Effector memory CD8-positive, alpha-beta T cell (primary cell): ENCODE measurements at places on chromosomes 1 and 21.

GRCh38 chr1:39657923-39658485 lies 13.9 kb downstream of the NT5C1A start:
- peak; percentile 44 for DNase-seq

- no peak for DNase-seq
Measured at GRCh38 chr1:226725897-226726267, 13.2 kb downstream of the ITPKB start.

- no peak for DNase-seq
Measured at GRCh38 chr1:165395901-165396300, 39.4 kb upstream of the LMX1A start.

DNA sequence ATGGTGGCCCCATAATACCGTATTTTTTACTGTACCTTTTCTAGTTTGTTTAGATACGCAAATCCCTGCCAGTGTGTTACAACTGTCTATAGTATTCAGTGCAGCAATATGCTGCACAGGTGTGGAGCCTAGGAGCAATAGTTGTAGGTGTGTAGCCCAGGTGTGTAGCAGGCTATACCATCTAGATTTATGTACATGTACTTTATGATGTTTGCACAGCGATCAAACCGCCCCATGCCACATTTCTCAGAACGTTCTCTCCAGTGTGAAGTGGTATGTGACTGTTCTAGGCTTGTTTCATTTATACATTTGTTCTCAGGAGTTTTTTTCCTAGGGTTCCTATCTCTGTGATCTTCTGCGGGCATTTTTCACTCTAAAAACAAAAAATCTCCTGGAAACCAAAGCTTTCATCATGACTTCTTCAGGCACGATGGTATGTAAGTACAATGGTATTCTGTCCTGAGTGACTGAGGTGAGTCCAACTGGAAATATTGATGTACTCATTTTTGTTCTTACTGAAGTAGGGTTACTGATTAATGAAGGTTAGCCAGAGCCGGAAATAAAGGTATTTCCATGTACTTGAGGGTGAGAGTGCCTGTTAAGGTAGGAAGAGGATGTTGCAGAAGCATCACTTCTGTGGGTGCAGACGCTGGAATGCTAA lies 153.0 kb downstream of the GABPA start:
- no peak for DNase-seq

- DNase-seq = no peak
Measured at GRCh38 chr1:88139633-88140032, 544.4 kb upstream of the PKN2 start.

GRCh38 chr1:193762236-193762635 lies 575.8 kb upstream of the B3GALT2 start:
- DNase-seq = no peak

- no peak for DNase-seq
Measured at GRCh38 chr1:14421295-14421976, 177.0 kb upstream of the KAZN start.

- DNase-seq = no peak
Measured at GRCh38 chr21:44087426-44088400, 19.5 kb upstream of the PWP2 start.

DNA sequence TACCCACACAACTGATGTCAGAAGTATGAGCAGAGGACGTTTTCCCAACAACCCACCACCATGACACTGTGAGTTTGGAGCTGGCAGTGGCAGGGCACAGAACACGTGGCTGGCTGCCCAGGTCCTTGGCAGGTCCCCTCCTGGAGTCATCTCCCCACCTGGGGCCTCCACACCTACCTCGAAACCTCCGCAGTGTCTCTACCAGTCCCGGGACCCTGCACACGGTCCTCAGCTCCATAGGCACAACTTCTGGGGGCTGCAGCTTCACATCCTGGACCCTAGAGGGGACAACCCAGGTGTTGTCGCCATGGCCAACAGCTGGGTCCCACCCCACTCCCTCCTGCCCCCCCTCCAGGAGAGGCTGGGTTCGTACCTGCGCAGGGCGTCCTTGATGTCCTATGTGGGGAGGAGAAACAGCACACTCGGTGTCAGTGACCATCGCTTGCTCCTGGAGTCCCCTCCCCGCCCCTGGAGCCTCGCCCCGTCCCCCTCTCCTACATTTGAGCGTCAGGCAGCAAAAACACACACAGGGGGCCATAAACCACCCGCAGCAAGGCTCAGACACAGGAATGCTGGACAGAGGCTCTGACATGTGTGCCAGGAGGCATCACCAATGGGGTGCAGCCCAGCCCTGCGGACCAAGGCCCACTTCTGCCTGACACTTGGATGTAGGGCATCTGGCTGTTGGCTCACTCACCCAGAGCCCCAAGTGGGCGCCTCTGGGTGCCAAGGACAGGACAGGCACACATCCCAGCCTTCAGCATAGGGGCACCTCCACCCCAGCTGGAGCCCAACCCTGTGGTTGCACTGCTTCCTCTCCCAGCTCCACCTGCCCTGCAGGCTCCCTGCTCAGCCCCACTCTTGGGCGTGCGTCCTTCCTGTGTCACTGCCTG lies 9.6 kb downstream of the TRIM11 start:
- DNase-seq = no peak

DNA sequence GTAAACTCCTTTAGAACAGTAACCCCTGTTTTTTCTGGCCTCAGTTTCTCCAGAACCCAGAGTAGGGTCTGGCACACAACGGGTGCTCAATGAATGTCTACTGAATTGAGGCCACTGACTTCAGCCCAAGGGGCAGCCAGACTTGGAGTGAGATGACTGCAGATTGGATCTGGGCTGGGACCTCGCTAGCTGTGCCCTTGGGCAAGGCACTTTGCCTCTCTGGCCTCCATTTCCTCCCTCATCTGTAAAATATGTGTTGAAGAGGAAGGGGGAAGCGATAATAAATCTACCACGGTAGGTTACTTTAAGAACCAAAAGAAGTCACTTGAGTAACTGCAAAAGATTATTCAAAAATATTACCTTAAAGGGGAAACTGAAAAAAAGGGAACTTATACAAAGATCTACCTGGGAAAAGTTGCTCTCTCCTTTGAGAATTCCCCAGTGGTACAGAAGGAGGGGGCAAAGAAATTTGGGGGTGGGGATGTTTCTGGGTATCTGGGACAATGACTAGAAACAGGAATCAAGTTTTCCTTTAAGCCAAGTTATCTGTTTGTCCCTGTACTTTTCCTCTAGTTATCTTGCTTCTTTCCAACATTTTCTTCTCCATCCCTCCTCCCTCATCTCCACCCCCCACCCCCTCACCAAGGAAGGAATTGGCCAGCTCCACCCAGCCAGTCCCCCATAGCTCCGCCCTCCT lies 394 bp upstream of the GRHL3 start:
- DNase-seq = no peak

DNA sequence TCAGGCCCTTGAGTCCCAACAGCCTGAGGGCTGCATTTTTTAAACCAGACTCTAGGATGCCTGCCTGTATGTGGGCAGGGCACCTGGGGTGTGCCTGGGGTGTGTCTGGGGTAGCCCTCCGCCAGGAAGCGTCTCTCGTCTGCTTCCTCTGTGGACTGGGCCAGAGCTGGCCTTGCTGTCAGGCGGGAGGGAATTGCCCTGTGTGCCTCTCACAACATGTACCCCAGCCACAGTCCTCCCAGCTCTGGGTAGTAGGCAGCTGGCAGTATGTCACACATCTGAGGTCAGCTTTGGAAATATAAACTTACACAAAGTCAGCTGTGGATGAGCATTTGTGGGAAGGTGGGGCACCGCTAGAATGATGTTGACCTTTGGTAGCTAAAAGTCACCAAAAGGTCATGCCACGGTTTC lies 13.0 kb downstream of the TRAF5 start:
- DNase-seq = no peak

DNA sequence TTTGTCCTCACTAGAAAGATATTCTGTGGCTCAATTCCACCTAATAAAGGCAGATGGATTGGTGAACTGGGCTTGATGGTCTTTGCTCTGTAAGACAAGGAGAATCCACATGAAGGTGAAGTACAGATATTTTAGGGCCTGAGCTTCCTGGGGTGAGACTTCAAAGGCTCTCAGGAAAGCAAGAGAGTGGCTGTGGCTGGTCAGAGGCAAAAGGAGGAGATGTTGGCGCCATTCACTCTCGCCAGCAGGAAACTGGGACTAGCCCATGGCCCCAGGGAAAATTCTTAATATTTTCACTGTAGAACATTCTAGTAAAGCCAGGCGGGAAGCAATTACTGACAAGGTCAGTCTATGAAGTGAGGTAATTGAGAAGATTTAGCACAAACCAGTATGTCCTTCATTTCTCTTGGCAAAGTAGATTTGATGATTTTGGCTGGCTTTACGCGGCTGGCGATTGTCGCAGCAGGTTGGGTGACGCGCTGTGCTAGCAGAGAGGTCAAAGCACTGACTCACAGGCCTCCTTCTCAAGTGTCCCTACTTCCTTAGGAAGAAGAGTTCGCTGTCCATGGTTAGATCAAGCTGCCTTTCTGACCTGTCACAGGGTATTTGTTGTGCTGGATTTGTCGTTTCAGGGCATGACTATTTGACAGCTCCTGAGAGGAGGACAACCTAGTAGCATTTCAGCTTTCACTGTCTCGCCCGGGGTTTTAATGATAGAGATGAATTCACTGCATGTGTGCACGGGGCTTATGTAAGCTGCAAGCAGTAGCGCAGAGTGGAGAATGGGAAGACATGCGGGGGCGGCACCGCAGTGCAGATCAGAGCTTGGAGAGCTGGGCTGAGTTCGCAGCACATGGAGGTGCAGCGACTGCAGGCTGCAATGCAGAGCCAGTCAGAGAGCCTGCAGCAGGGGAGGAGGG lies 32.7 kb downstream of the XCL1 start:
- no peak for DNase-seq

DNA sequence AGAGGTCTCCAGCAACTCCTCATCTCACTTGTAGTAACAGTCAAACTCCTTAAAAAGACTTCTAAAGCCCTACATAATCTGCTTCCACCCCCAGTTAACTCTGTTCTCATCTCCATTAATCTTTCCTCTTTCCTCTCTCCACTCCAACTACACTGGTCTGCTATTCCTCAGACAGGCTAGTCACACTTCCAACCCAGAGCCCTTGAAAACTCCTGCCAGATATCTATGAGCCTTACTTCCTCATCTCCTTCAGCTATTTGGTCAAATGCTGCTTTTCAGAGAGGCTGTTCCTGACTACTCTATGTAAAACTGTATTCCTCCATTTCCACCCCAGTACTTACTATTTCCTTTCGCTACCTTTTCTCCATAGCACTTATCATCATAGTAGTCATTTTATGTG lies 24.4 kb downstream of the PCP4L1 start:
- DNase-seq = no peak

DNA sequence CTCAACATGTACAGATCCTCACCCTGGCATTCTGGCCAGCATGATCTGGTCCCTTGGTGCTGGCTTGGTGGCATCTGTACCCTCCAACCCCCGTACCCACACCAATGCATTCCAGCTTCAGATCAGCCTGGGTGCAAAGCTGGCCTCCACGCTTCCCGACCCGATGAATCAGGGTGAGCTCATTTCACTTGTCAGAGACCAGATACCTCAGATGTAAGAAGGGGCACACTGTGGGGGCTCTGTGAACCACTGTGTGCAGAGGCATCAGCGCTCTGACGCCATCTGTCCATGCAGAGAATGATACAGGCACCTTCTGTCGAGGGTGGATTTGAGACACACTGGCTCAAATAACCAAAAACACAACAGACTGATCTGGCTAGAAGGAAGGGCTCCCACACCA lies 76.6 kb downstream of the DMRTB1 start:
- DNase-seq = no peak

DNA sequence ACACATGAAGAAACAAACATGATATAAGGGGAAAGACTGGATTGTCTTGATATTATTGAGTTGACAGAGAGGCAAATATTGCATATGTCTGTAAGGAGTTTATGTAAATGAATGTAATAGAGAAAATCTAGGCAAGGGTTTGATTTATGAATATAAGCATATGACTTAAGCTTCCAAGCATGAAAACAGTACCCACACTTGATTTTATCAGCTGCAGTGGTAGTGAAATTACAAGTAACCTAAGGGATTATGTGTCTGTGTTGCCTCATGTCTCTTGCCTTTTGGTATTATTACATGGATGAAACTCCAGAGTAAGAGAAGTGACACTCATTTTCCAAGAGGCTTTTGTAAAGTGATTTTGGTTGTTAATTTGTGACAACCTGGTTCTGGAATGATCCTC lies 1678.9 kb downstream of the KCNT2 start:
- no peak for DNase-seq

GRCh38 chr1:165069829-165070228 lies 286.7 kb downstream of the LMX1A start:
- DNase-seq = no peak

GRCh38 chr21:16838331-16838730 lies 674.5 kb upstream of the CXADR start:
- DNase-seq = no peak

GRCh38 chr1:189500778-189501177 lies 976.9 kb downstream of the BRINP3 start:
- DNase-seq = no peak

GRCh38 chr1:155070721-155071569 lies 7.4 kb downstream of the EFNA4 start:
- peak; percentile 70 for DNase-seq

DNA sequence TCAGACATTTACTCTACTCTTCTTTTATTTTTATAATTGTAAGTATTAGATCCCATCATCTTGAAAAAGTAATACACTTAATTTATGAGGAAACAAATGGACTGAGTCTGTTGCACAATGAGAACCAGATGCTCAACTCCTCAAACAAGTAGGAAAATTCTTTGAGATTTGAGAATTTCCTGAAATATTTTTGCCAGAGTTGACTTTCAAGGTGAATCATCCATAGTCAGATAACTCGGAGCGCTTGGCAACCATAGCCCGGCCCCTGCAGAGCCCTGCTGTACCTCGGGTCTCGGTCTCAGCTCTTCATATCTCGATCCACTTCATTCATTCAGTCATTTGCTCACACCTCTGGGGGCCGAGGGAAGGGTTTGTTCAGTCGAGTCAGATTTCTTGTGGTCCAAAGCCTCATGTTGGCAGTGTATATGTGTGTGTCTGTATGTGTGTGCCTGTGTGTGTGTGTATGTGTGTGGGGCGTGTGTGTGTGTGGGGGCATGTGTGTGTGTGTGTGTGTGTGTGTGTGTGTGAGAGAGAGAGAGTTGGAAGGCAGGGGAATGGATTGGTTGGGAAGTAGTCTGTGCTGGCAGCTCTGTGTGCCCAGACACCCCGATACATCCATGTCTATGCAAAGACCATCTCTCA lies 18.1 kb upstream of the PCP4 start:
- DNase-seq = no peak

DNA sequence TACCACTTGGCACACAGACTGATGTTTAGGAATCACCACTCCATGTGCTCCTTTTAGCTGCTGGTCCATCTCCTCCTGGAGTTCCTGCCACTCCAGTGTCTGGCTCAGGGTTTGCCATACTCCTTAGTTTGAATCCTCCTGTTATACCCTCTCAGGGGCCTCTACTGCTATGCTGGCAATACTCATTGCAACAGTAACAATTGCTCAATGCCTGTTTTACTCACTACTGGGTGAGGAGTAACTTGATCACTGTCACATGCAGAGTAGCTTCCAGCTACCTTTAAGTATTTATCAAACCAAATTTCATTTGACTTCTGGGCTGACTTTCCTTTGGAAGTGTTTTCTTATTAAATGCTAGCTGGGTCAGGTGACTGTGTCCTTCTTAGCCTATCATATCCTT lies 107.2 kb upstream of the WLS start:
- no peak for DNase-seq

- no peak for DNase-seq
Measured at GRCh38 chr1:65791801-65792668, 660 bp upstream of the PDE4B start.

- DNase-seq = no peak
Measured at GRCh38 chr1:223230161-223230881, 87.3 kb upstream of the TLR5 start.
